Activated CD8-positive, alpha-beta memory T cell treated with anti-CD3 and anti-CD28 coated beads for 1 hour (primary cell): ENCODE measurements at places on chromosomes 13 and 19.

- no peak for DNase-seq
Observed at GRCh38 chr13:73273745-73274144, 214.9 kb downstream of the KLF5 start.

DNA sequence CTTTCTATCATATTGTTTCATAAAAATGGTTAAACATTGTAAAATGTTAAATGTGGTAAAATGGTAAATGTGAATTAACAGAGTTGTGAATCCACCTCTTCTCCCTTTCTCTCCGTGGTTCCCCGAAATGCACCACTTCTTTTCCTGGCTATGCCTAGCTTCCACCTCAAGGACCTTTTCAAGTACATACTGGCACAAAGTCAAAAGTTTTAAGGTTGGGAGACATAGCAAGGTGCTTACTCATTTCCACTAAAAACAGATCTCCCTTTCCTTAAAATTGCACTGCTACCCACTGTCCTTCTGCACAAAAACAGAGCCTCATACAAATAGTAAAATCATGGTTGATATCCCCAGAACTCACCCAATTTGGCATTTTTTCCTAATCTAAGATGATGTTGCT lies 558.2 kb downstream of the SLITRK6 start:
- DNase-seq: no peak

DNA sequence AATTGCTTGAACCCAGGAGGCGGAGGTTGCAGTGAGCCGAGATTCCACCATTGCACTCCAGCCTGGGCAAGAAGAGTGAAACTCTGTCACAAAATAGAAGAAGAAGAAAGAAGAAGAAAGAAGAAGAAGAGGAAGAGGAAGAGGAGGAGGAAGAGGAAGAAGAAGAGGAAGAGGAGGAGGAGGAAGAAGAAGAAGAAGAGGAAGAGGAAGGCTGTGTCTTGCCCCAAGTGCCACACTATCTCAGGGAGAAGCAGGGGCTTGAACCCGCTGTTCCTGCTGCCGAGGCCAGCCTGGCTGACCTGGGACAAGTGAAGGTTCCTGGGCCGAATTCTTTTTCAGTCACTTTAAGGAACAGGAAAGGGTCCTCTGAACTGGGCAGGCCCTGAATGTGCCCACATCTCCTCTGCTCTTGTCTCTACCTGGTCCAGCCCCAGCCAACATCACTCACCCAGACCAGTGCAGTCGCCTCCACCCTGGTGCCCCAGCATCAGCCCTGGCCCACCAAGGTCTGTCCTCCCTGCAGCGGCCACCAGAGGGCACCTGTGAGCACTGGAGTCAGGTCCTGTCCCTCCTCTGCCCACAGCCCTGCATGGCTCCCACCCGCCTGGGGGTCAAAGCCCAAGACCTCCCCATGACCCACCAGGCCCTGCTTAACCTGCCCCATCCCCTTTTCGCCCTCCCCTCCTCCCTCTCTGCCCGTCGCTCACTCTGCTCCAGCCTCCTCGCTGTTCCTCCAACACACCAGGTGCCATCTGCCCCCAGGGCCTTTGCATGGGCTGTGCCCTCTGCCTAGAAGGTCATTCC lies 20.0 kb downstream of the TICAM1 start:
- DNase-seq: peak; percentile 87

DNA sequence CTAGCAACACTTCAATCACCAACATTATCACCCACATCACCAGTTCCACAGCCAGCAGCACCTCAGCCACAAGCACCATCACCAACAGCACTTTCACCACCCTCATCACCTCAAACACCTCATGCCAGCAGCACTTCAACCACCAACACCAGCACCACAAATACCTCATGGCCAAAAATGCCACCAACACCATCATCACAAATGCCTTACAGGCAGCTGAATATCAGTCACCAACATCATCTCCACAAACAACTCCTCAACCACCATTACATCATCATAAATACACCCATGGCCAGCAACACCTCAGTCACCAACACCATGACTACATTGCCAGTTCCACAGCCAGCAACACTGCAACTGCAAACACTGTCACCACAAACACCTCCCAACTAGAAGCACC lies 10.4 kb downstream of the FCER2 start:
- no peak for DNase-seq

- DNase-seq: no peak
Observed at GRCh38 chr13:113882716-113883115, 18.8 kb upstream of the GAS6 start.
